ENCODE measurements at places on chromosomes 1 and 21.

DNA sequence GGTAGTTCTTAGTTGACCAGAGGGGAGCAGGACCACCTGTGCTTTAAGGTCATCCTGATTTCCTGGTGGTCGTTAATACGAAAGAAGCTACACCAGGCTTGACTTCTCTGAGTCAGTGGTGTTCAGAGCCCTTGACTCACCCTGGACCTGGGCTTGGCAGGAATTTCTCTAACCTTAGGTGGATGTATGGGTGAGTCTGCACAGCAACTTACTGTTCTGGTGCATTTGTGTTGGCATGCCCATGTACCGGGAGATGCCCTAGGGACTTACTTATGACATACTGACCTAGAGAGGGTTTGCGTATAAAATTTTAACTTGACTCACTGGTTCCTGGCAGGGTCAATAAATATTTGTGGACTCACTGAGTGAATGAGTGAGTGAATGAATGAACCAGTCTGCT, 304.6 kb downstream of the DISC1 start:
- no peak for DNase-seq
- H3K36me3 ChIP-seq = no peaks in the 10 kb centered on the region
- peaks cover 7% of the 10 kb centered on the region for H3K4me1 ChIP-seq

- H3K4me1 ChIP-seq = no peaks in the 10 kb centered on the region
- no peak for DNase-seq
- no peak overlapping the region for H3K27ac ChIP-seq
- H3K27me3 ChIP-seq = no peaks in the 10 kb centered on the region
- H3K4me3 ChIP-seq = no peak overlapping the region
Measured at GRCh38 chr21:45944601-45945000, 37.0 kb upstream of the COL6A1 start.

- no peaks in the 10 kb centered on the region for H3K36me3 ChIP-seq
- no peaks in the 10 kb centered on the region for H3K27me3 ChIP-seq
- H3K4me3 ChIP-seq = no peak overlapping the region
- DNase-seq = peak; percentile 12
- H3K4me1 ChIP-seq = no peaks in the 10 kb centered on the region
Measured at GRCh38 chr1:237258871-237259270, 216.9 kb downstream of the RYR2 start.

DNA sequence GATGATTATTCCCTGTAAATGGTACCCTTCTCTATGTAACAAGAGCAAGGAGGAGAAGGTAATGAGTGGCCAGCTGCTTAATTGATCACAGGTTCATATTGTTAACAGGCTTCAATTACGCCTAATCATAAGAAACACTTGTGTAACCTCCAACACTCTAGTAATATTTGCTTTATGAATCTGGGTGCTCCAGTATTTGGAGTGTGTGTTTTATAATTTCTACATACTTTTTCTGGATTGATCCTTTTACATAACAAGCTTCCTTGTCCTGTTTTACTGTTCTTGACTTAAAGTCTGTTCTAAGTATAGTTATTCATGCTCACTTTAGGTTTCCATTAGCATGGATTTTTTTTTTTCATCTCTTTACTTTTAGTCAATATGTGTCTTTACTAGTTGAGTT, 984.2 kb downstream of the AMY1C start:
- H3K4me3 ChIP-seq = no peak overlapping the region
- H3K27me3 ChIP-seq = no peaks in the 10 kb centered on the region
- no peak overlapping the region for H3K27ac ChIP-seq
- H3K36me3 ChIP-seq = no peaks in the 10 kb centered on the region
- H3K4me1 ChIP-seq = no peaks in the 10 kb centered on the region

DNA sequence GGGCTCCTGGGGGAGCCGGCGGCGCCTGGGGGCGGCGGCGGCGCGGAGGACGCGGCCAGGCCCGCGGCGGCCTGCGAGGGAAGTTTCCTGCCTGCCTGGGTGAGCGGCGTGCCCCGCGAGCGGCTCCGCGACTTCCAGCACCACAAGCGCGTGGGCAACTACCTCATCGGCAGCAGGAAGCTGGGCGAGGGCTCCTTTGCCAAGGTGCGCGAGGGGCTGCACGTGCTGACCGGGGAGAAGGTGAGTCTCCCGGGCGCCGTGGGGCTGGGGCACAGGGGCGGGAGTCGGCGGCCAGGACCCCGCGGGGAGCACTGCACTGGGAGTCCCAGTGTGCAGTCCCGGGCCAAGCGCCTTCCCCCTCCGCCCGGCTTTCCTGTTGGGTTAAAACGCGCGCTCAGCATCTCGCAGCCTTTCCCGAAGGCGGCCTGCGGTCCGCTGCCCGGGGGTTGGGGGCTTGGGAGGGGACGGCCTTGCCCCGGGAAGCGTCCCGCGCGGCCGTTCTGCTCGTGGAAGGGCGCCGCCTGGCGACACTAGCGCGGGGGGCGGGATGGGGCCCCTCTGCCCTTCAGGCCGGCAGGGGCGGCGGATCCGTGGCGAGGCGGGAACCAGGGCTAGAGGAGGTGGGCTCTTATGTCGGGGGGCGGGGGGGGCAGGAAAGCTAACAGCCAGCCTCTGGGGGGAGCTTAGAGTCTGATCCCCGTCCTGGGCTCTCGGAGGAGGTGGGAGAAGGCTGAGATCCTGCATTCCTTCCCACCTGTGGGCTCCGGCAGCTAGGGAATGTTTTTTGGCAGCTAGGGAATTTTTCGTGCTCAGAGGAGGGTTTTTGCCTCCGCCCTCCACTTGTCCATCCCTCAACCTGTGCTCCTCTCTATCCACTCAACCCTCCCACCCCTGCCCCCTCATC, 1.1 kb downstream of the HUNK start:
- DNase-seq = peak; percentile 72
- H3K4me3 ChIP-seq = peak overlapping the region; percentile 81
- H3K27me3 ChIP-seq = no peaks in the 10 kb centered on the region
- H3K36me3 ChIP-seq = no peaks in the 10 kb centered on the region
- peak overlapping the region; percentile 64 for H3K27ac ChIP-seq
- H3K4me1 ChIP-seq = peaks cover 13% of the 10 kb centered on the region

DNA sequence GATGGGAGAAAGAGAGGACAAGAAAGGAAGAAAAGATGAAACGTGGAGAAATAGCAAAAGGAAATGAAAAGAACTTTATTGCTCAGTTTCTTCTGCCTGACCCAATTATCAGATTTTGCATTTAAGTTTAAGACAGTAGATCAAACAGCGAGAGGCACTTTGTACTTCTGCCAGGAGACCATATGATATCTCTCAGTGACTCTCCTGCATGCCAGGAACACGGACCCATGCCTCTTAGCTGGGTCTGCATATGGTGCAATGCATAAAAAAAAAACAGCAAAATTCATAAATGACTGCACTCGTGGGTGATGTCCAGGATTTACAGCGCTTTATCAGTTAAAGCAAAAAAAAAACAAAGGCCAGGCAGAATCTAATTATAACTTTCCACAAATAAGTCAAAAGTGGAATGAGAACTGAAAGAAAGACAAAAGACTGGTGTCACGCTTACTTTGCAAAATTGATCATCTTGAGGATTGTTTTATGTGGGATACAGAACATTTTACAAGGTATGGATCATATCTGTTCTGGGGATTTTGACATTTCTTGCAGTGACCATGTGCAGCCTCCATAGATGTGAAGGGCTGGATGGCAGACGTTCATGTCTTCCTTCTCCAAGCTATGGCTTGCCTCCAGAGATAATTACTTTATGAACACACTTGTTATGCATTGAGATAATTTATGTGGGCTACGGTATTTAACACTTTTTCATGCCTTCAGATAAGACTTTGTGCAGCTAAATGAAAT, 79.5 kb downstream of the RUNX1 start:
- no peak overlapping the region for H3K27ac ChIP-seq
- no peak for DNase-seq
- no peak overlapping the region for H3K4me3 ChIP-seq
- H3K27me3 ChIP-seq = no peaks in the 10 kb centered on the region
- no peaks in the 10 kb centered on the region for H3K36me3 ChIP-seq
- H3K4me1 ChIP-seq = no peaks in the 10 kb centered on the region

- H3K36me3 ChIP-seq = no peaks in the 10 kb centered on the region
- peak; percentile 44 for DNase-seq
- H3K4me3 ChIP-seq = no peak overlapping the region
- no peaks in the 10 kb centered on the region for H3K27me3 ChIP-seq
Measured at GRCh38 chr1:10779201-10779600, 17.2 kb downstream of the CASZ1 start.

- H3K27ac ChIP-seq = peak overlapping the region; percentile 95
- DNase-seq = no peak
- H3K36me3 ChIP-seq = peaks cover 2% of the 10 kb centered on the region
- peaks cover 4% of the 10 kb centered on the region for H3K4me1 ChIP-seq
Measured at GRCh38 chr1:179955287-179955680, 674 bp downstream of the CEP350 start.

DNA sequence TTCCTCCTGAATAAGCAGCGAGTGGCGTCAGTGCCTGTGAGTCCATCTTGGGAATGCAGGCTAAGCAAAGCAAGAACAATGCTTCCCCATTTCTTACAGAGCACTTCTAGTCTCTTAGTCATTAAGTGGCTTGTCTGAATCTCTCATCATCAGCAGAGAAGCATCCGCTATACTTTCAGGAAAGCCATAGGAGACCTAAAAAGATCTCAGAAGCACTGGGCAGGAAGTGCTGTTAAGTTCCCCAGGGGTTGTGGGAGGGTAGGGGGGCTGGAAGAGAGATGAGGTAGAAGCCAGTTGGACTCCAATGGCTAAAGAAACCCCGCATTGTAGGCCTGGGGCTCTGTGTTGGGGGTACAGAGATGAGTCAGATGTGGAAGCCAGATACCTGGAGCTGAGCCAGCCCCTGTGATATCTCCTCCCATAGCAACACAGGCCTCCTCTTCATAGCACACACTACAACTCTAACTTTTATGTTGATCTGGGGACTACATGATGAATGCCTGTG, 44.9 kb downstream of the SYT6 start:
- no peak overlapping the region for H3K27ac ChIP-seq
- H3K4me1 ChIP-seq = peaks cover 25% of the 10 kb centered on the region
- DNase-seq = no peak
- no peaks in the 10 kb centered on the region for H3K27me3 ChIP-seq
- H3K36me3 ChIP-seq = no peaks in the 10 kb centered on the region
